ENCODE measurements at places on chromosomes 7 and 10. TPM values are rescaled to one million over a fixed set of nuclear protein-coding genes. Genes with fewer than 3 reads are reported as not detected.

DNA sequence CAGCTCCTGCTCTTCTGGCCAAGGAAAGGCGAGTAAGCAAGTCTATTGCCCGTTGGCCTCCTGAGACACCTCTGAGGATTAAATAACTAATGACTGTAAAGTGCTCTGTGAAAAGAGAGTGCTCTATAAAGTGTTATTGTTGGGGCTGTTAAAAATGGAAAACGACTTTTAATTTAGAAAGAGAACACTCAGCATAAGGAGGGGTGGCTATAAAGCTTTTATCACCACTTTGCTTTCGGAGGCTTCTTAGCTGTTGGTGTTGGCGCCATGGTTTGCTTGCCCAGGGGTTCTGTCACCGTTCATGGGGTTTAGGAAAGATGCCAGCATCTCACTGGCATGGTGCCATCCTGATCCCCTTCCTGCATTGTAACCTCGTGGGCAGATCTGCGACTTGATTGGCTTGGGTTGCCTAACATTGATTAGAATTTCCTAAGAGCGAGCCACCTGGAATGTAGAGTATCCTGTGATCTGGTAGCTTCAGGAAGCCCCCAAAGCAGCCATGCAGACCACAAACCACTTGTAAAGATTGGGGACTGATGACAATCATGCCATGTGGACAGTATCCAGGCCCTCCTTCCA, 509.9 kb downstream of the LRMDA start:
- DNase-seq, result no peak

DNA sequence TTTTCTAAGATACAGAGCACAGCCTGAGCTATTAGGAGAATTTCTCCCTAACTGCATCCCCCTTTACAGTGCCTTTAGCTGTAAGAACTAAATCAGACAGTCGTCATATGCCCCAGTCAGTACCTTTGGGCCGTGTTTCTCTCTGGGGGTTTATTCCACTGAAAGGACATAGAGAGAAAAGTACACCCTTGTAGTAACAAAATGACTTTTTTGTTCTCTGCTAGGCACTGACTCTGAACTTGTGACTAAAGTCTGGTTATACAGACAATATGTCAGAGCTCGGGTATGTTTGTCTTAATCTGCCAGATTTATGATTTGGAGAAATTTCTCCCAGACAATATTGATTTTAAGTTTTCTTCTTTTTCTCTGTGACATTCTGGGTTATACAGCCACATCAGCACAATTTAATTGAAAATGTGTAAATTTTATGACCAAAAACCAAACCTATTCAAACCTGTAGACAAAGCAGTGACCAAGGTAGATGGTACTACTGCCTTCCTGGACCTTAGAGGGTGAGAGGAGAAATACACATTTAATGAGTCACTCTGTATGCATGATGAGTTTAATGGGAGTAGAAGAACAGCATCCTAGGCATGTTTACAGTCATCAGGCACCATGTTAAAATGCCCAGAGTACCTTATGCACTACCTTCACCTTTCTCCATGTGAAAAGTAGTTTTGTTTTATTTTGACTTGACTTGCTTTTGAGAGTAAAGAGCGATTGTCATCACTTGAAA, 156.1 kb upstream of the PLXDC2 start:
- DNase-seq, result no peak

Gene SPDYE5
- total RNA-seq, result not detected

DNA sequence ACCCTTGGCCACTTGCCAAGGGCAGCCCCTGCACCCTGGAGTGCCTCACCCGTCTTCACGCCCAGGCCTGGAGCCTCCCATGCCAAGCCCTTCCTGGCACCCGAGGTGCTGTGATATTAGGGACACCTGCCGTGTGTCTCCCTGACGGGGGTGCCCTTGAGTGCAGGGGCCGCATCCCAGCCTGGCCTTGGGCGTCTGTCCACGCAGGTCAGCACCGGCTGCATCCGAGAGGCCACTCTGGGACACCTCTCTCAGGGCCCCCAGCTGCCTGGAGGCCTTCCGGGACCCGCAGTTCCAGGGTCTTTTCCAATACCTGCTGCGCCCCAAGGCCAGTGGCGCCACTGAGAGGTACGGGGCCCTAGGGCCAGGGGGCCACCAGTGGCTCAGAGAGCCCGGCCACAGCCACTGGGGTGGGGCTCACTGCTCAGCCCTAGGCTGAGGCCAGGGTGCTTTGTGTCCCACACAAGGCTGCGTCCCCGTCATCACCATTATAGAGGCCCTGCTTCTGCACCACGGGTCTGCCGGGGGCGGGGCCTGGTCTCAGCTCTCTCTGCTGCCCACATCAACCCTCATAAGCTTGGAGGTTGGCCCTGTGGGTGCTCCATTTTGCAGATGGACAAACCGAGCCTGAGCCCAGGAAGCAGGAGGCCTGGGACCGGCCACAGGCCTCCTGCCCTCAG, 12.7 kb downstream of the AP5Z1 start:
- no peak for DNase-seq

Data from RPMI7951 (cell line).